ENCODE measurements at places on chromosomes 6 and 20. TPM values are rescaled to one million over a fixed set of nuclear protein-coding genes. Genes with fewer than 3 reads are reported as not detected.
A peak's percentile ranks its signal among the peaks of the same experiment; 100 is the strongest.

DNA sequence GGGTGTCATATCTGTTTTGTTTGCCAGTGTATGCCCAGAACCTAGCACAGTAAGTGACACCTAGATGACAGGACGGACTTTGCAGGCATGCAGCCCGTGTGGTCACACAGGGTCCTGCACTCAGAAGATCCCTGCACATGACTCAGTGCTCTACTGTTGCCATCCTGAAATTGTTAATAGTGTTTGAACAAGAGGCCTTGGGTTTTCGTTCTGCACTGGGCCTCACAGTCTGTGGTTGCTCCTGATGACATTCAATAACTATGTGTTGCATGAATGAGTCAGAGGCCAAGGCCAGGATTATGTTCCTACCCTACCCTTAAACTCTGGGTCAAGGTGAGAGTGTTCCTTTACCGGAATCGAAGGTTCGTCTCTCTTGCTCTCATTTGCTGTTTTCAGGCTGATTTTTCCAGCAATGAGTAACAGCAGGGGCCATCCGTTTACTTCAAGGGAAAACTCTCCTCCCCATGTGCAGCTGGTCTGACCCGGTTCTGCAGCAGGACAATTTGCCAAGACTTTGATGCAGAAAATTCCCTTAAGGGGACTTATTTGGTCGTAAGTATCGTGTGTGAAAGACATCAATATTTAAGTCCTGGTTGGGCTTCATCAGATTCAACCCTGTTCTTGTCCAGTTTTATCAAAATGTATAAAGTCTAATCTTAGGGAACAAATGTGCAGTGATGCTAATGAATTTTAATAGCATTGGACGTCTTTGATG is 13.0 kb upstream of the PFDN4 start:
- peak; percentile 28 for DNase-seq

- no peak for DNase-seq
Observed at GRCh38 chr6:167533851-167534250, 209.0 kb downstream of the TTLL2 start.

Gene SF3B5
- 42.3 TPM for total RNA-seq

Gene PPP1R16B
- 1.9 TPM for total RNA-seq

Gene CCND3
- total RNA-seq: 26.2 TPM

- DNase-seq: no peak
Observed at GRCh38 chr6:167668019-167668753, 158.5 kb upstream of the AFDN start.

- no peak for DNase-seq
Observed at GRCh38 chr20:51710361-51710894, 57.8 kb downstream of the ATP9A start.

DNA sequence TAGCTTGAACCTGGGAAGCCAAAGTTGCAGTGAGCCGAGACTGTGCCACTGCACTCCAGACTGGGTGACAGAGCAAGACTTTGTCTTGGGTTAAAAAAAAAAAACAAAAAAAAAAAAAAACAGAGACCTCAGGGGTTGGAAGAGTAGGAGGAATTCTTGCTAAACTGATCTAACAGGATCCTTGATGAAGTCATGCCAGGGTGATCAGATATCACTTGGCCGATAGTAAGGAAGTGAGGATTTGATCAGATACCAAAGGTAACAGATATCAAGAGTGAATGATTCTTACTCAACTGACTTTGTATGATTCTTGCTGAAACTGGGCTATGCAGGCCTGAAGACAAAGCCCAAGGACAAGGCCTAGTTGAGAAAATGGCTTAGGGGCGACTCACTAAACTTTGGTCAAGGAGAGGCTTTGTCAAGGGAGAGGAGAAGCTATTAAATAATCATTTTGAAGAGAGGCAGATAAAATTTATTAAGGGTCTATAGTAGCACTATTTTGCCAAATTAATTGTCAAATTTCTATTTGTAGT is 624.7 kb downstream of the UTRN start:
- no peak for DNase-seq

Gene HMGN4
- 47.8 TPM for total RNA-seq

GRCh38 chr6:101879782-101880181 is 486.3 kb downstream of the GRIK2 start:
- no peak for DNase-seq

DNA sequence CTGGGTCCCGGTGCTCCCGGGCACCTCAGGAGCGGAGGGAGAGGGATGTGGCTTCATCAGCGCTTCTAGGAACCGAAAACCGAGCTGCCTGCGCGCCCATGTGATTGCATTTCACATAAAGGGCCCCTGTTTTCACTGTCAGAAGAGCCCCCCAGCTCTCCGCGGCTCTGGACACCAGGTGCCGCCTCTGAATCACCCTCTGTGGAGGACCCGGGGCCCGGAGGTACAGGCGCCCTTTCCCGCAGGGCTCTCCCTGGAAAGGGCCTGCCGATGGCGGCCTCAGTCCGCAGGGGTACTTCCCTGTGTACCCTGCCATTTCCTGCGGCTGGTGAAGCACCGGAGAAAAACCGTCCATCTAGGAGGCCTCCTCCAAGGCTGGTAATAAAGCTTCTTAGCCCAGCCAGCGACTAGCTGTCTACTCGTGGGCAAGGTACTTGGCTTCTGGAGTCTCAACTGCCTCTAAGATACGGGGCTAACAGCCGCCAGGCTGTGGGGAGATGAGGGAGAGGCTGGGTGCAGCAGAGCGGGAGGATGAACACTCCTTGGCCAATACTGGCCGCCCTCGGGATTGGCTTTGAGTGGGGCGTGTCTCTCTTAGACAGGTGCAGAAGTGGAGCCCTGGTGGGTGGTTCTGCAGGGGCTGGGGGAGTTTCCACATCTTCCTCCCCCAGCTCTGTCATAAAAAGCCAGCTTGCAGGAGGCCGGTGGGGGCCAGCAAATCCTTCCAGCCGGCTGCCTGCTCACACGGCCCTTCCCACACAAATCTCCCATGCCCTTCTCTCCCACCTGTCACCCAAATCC is 1.6 kb downstream of the PPP1R16B start:
- DNase-seq: no peak

- DNase-seq: peak; percentile 36
Observed at GRCh38 chr6:14799928-14800327, 445.9 kb upstream of the JARID2 start.

GRCh38 chr6:63352069-63352543 is 32.3 kb upstream of the LGSN start:
- no peak for DNase-seq

Gene HTR1E
- total RNA-seq: not detected

DNA sequence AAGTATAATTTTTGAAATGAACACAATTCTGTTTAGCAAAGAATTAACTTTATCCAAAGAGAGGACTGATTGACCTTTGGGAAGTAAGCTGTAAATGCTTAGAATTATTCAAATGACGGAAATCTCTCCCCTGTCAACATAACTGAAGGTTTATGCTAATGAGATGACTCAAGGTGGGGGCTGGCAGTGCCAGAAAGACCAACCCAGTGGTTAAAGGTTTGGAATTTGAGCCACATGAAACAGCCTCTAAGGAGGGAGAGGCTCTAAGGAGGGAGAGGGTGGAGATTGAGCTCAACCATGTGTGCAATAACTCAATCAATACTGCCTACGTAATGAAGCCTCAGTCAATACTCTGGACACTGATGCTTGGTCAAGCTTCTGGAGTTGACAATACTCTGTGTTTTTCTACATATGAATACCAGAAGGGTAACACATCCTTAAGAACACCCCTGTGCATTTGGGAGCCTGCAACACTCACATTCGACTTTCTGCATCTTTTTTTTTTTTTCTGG is 123.4 kb upstream of the TENT5A start:
- no peak for DNase-seq

GRCh38 chr6:27547157-27548075 is 74.5 kb upstream of the ZNF184 start:
- DNase-seq: peak; percentile 1

- no peak for DNase-seq
Observed at GRCh38 chr6:17057322-17057721, 44.5 kb upstream of the STMND1 start.

- DNase-seq: peak; percentile 26
Observed at GRCh38 chr6:157235600-157236039, 87.7 kb downstream of the TMEM242 start.

DNA sequence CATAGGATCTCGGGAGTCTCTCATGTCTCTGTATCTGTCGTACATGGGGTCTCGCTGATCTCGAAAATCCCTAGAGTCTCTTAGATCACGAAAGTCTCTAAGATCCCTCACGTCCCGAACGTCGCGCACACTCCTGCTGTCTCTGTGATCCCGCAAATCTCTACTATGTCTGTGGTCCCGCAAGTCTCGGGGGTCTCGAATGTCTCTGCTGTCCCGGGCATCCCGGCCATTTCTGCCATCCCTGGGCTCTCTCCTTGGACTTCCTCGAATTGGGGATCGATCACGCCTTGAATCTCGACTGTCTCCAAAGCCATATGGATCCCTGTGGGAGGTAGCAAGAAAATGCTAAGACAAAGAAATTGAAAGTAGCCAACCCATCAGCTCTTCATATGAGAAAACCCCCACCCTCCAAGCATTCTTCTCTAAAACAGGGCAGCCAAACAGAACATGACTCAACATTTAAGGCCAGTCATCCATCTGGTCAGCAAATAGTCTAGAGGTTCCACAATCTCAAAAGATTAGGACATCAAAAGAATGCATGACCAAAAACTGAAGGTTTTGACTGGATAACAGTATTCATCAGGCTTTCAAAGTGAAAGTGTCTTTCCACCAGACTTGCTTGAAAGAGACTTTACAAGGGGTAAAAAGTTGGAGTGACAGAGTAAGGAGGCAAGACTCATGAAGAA is 19.4 kb downstream of the NCOA5 start:
- no peak for DNase-seq

- no peak for DNase-seq
Observed at GRCh38 chr6:116363759-116364158, 7.0 kb upstream of the DSE start.

GRCh38 chr20:34110745-34111641 is 1.1 kb downstream of the EIF2S2 start:
- peak; percentile 33 for DNase-seq

Gene ANKEF1
- total RNA-seq: 1.3 TPM

DNA sequence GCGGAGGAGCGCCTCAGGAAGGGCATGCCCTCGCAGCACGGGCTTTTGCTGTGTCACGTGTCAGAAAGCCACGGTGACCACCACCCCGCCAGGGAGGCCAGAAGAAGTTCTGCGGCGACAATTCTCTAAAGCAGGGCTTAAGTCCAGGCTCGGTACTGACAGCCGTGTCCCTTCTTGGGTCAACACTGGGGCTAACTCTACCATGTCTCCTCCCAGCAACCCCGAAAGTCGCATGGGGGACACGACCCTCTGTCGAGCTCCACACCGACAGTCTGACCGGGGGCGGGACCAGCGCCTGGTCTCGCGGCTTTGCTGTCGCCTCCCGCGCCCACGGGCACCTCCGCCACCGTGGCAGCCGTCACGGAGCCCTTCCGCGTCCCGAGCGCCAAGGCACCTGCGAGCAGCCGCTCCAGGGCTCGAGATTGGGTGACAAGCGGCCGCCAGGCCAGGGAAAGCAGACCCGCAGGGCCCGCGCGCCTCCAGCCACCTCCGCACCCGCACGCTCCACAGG is 534 bp downstream of the NANP start:
- DNase-seq: no peak

GRCh38 chr20:40763646-40764295 is 74.7 kb upstream of the MAFB start:
- no peak for DNase-seq

Gene GMPR
- total RNA-seq: 12.8 TPM

Gene THEMIS
- total RNA-seq: 0.10 TPM

DNA sequence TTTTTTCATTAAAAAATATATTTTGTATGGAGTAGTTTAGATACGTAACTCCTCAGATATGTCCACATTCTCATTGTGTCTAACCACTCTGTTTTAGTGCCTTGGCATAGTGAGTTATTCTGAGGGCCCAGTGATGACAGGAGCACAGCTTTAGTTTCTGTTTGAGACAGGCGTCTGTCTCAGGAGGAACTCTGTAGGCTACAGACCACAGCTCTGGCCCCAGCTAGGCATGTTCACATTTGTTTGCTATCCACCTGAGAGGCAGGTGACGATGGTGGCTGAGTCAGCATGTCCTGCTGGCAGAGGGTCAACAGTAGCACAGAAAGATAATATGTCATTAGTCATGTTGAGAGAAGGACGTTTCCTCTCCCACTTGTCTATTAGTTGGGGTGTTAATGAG is 16.3 kb downstream of the LRRC1 start:
- DNase-seq: peak; percentile 72

- DNase-seq: no peak
Observed at GRCh38 chr20:33177866-33178265, 9.9 kb downstream of the BPIFA2 start.

Gene MICA
- 7.0 TPM for total RNA-seq

Gene EMILIN3
- 18.4 TPM for total RNA-seq

Gene OOEP
- not detected for total RNA-seq

- no peak for DNase-seq
Observed at GRCh38 chr20:32585586-32586127, 524 bp upstream of the NOL4L start.

Gene HLA-DPB1
- total RNA-seq: 19.6 TPM

Data from skin of body (tissue), 3 donors.